ACHN (cell line): ENCODE measurements at places on chromosomes 2 and 18.

DNA sequence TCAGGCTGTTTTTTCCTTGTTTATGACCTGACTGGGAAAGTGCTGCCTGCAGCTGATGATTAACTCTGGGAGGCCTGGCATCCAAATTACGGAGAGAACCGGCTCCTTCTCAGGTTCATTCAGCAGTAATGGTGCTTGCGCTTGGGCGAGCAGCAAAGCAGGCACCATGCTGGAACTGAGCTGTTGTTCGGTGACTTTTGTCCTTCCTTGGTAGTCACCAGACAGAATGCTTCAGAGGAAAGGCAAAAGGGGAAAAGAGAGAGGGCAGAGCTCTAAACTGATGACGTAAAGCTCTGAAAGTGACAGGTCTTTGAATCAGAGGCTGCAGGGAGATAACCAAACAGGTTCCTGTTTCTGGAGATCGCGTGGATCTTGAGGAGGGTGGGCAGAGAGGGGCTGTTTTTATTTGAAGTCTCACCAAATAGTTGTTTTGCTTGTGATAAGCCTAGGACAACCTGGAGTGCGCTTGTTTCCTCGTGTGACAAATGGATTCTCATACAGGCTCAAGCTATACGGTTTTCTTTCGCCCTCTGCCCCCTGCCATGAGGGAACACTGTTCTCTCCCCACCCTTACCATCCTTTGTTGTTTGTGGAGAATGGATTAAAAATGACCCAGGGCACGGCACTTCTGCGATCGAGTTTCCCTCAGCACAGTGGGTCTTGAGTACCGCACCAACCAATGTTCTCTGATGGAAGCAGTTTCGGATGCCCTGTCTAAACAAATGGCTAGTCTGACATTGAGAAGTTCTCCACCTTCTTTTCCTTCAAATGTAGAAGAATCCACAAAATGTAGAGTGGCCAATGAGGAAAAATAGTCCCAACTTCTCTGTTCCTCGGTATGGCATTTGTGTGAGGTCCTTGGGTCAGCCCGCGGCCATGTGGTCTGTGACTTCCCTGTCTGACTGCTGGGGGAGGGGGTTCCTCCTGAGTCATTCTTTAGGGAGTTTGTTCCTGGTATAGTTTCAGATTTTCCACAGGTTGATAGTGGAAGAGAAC lies 1.3 kb downstream of the RASGRP3 start:
- peak; percentile 15 for DNase-seq

- no peak for DNase-seq
Observed at GRCh38 chr2:136288249-136288648, 170.3 kb upstream of the CXCR4 start.

GRCh38 chr2:47029737-47030524 lies 114.3 kb upstream of the MCFD2 start:
- DNase-seq = peak; percentile 67

DNA sequence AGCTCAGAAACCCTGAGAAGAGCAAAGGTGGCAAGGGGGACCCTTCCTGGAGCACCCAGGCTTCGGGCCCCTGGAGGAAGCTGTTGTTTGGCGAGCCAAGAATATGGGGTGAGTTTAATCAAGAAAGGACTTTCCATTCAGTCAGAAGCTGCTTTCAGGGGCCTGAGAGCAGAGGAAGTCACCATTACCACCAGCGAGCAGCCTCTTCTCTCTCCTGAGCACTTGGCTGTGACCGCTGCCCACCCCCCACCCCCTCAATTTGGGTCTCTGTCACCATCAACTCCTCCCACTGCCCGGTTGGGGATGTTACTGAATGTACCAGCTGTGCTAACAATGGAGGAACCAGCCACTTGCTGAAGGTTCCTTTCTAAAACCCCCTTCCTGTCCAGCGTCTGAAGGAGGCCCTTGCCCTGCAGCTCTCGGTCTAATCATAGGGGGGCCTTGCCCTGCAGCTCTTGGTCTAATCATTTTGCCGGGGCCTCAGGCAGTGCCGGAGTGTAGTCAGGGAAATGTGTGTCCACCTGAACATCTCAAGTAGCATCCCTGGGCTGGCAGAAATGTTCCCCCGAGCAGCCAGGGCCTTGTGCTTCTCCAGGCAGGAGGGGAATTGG lies 943 bp downstream of the INPP5D start:
- DNase-seq = no peak

DNA sequence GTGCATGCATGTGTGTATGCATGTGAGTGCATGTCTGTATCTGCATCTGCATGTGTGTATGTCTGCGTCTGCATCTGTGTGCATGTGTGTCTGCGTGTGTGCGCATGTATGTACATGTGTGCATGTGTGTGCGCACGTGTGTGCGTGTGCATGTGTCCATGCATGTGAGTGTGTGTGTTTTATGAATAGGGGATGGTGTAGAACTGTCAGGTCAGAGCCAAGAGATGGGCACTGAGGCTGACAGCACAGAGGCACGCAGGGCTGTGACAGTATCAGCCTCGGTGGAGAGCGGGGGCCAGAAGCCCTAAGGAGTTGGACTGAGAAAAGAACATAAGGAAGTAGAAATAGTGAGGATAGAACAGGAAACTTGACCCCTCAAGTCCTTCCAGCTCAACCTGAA lies 494.0 kb upstream of the MYT1L start:
- no peak for DNase-seq

DNA sequence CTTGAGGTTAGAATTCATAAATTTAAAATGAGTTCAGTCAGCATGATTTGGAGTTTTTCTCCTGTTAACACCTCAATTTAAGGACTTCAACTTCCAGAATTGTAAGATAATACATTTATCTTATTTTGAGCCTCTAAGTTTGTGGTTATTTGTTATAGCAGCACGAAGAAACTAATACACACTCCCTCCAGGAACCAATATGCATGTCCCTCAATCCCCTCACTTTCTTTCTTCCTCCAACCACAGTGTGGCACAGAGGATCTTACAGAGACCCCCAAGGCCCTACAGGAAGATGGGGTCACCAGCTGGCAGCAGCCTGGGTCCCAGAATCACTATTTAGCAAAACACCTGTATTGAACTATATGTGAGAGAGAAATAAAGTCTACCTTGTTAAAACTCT lies 242.0 kb downstream of the RAD51AP2 start:
- DNase-seq = no peak

DNA sequence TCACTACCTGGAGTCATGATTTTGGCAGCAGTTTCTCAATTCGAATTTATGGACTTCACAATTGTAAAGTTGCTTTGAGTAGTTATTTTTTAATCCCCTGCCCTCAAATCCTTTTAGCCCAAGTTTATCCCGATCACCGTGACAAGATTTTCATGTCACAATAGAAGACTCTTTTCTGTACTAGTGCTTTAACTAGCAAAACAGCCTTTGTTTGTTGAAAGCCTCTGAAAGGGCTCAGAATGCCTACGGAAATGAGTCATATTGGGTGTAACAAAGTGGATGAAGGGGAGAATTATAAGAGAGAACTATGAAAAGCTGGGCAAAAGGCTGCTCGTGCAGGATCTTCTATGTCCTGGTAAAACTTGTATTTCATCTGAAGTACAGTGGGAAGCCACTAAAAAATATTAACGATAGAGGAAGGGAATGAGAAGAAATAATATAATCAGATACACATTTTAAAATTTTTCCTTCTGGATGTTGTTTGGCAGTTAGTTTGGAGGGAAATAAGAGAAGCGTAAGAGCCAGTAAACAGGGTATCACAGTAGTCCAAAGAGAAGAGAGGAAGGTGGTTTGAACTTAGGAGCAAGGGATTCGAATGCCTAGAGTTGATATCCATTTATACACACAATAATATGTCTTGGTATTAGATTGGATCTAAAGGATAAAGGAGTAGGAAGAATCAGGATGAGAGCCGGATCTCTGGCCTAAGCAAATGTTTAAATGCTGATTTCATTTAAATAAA lies 114.9 kb downstream of the GALNT13 start:
- peak; percentile 6 for DNase-seq

- no peak for DNase-seq
Observed at GRCh38 chr2:112185131-112185530, 46.9 kb downstream of the FBLN7 start.

DNA sequence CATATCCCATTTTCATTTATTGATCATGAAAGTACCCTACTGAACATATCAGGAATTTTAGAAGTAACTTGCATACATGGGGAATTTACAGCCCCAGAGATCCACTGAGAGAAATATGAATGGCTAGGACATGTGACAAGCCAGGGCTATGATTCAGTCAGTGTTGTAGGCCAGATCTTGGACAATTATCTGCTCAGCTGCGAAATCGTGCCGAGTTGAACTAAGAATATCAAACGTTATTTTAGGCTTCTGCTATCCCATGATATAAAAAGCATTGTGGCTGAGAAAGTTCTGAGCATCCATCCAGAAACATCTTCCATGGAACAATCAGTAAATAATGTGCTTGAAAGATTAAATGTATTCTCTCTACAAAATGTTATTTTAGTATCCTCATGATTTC lies 85.7 kb upstream of the UNC80 start:
- DNase-seq = no peak

GRCh38 chr2:163838890-163839289 lies 103.1 kb upstream of the FIGN start:
- no peak for DNase-seq

GRCh38 chr2:128026448-128027277 lies 1.2 kb downstream of the SAP130 start:
- peak; percentile 10 for DNase-seq

GRCh38 chr18:11005528-11005927 lies 143.8 kb downstream of the PIEZO2 start:
- DNase-seq = no peak

GRCh38 chr18:28999726-29000125 lies 822.8 kb upstream of the CDH2 start:
- DNase-seq = no peak

DNA sequence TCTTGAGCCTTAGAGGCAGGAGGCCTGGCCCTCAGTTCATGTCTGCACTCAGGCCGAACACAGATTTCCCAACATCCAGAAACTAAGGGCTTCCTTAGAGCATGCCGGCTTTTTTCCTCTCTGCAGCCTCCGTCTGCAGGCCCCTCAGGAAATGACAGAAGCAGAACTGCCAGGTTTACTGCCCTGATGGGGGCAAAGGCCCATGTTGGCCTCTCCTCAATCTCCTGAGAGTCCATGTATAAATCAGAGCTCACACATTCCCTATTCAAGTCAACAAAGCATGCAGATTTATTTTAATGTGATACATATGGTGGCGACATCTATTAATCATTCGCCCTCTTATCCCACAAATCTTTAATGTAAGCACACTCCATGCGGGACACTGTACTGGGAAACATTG lies 475.6 kb upstream of the HS6ST1 start:
- no peak for DNase-seq

- DNase-seq = no peak
Observed at GRCh38 chr18:74226156-74226555, 65.6 kb downstream of the CYB5A start.

DNA sequence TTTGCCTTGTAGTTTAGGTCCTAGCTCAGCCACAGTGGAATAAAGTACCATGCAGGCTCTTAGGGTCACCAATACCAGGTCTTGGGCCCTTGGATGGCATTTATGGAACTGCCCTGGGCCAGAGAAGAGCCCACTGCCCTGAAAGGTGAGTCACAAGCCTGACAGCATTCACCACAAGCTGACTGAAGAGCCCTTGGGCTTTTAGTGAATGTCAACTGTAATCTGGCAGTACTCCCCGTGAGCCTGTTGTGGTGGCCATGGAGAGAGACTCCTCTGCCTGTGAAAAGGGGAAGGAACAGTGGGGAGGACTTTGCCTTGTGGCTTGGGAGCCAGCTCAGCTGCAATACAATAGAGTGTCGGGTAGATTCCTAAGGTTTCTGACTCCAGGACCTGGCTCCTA lies 1389.7 kb downstream of the DSC3 start:
- DNase-seq = no peak

DNA sequence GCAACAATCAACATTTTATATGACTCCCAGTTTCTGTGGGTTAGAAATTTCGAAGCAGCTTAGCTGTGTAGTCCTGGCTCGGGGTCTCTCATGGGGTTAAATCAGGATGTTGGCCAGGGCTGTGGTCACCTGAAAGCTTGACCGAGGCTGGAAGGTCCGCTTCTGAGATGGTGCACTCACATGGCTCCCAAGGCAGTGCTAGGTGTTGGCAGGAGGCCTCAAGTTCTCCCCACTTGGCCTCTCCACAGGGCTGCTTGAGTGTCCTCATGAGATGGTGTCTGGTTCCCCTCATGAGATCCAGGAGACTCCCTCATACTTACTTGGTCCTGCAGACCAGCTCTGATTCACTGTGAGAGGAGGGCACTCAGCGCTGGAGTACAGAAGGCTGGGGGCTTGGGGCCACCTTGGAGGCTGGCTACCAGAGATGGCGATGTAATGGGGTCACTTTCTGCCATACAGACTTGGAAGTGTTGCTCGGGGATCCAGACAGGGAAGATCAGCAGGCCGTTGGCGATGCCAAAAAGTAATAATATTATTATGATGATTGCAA lies 98.8 kb downstream of the INHBB start:
- no peak for DNase-seq

DNA sequence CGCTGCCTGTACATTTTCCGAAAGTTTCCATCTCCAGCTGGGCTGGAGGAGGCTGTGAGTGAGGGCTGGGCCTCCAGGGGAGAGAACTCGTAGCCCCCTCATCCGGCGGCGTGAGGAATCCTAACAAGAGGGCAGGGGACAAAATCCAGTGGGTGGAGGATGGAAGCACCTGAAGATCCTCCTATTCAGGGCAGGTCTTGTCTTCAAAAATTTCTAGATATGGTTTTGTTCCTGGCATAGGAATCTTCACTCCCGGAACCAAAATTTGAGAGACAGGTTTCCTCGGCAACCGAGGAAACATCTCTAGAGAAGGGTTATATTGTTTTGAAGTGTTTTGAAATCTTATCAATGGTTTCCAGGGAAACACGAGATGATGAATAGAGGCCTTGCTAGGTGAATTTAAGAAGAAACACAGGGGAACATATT lies 136.7 kb downstream of the SH3BP4 start:
- no peak for DNase-seq

DNA sequence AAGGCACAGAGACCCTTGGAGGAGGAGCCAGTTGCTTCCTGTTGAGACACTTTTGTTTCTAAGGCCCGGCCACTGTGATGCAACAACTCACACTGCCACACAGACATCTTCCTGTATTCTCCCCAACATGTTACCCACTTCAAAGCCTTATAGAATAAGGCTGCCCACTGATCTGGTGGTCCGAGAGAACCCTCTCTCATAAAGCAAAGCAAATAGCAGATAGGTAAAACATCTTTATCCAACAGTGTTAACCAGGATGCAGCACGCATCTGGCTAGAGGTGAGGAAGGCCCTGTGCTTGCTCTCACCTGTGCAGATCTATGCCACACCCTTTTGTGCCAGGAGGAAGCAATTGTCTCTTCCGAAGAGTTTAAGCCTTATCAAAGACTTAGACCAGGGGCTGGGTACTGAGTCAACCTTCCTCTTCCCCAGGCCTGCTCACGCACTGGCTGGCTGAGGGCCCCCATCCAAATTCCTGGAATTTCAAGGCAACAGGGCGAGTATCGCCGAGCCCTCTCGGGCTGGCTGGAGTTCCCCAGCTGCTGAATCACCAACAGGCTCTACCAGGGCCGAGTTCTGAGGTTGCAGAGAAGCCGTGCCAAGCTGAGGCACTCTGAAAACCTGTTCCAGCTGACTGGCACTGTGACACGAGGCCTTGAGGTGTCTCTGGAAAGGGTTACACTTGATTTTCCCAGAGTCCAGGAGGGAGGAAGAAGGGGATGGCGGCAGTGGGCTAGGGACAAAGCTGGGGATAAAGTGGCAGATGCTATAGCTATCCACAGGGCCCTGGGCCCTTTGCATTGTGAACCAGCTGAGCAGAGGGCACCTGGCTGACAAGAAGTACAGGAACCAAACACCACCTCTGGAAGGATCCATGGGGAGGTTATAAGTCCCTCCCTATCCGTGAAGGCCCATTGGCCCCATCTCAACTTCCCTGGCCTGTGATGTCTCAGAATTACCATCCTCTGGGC lies 29.3 kb downstream of the TGFA start:
- DNase-seq = peak; percentile 99
